Esophagus mucosa (tissue), 1 donor: ENCODE measurements at places on chromosomes 12 and 14.

DNA sequence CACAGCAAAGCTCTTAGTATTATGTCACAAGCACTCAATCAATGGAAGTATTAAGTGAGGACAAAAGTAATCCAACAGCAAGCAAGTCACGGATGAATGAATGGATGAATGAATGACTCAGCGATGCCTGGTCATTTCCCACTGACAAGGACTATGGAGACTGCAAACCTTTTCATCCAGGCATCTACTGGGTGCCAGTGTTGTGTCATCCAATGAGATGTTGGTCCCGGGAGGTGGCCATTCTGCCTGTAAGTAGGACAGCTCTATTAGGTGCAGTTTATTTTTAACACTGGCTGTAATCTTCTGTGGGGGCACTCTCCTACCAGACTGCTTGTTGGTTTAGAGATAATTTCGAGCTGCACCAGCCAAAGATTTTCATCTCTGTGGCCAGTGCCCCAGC lies 39.4 kb downstream of the STAB2 start:
- peak; percentile 85 for ATAC-seq

- ATAC-seq, result no peak
Measured at GRCh38 chr12:64457032-64457431, 5.1 kb downstream of the TBK1 start.

DNA sequence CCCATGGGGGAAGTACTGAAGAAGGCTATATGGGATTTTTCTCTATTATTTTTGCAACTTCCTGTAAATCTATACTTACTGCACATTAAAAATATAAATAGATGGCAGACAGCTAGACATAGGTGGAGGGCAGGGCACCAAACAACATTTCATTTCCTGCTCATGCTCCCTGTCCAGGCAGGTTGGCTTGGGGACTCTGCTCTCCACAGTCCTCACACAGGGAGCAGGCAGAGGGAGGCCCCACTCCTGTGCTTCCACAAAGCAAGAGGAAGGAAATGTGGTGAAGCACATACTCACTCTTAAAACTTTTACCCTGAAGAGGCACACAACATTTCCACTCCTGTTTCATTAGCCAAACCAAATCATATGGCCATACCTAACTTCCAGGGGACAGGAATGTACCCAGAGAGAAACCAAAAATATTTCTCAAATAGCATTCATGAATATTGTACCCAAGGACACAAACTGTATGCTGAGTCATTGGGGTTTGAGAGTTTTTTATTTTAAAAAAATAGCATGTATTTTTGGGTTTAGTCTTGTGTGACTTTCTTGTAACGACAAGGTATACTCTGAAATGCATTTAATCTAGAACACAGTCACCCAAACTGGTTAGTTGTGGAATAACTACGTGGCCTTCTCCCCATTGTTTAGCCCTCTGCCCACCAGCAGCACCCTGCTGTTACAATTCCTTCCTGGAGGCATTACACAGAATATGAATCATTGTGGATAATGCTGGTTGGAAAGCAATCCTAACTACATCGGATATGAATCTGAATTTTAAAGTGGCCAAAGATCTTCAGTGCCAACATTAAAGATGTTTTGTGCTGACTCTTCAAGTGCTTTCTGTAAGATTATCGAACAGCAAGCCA lies 40.9 kb downstream of the RTN1 start:
- ATAC-seq, result no peak

DNA sequence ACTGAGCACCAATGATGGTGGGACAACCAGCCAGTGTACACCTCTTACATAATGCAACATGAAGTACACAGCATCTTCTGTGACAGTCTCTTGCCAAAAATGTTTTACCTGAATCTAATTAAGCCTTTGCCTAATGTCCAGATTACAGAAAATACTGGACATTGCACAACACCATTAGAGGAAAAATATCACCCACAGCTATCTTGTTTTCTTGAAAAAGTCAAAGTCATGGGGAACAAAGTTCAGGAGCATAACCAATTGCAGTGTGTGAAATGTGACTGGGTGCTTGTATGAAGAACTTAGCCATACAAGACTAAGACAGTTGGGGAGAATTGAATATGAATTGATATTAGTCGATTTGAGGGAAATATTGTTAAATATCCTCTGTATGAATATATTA lies 12.1 kb upstream of the ANO6 start:
- ATAC-seq, result no peak

DNA sequence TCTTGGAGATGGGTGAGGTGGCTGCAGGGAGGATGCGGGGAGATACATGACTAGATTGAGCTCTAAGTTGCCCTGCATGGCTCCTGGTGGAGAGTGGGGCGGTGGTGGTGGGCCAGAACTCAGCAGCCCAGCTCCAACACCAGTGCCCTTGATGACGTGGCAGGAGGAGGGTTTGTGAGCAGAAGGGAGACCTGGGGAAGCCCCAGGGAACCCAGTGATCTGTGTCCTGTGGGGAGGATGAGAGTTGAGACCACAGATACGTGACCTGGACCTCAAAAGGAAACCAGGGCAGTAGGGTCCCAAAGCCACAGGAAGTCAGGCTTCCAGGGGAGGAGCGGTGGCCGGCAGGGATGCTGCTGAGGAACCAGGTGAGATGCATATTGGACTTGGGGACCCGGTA lies 989.1 kb upstream of the TMEM132C start:
- ATAC-seq, result no peak

DNA sequence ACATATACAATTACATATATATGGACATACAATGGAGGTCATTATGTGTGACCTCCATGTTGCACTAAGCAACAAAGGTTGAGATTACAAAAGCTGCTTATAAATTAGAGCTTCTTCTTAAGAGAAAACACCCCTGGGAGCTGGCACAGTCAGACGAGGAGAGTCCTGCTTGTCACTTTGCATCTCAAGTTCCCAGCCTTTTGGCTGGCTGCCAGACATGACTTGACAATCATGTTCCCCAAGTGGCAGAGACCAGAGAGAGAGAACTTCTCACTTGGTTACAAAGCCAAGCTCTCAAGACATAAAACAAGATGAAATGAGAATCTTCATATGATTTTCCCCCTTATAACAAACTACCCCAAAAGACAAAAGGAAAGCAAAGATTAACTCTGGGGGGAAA lies 8.5 kb upstream of the SYNJ2BP start:
- ATAC-seq, result no peak

GRCh38 chr12:62214846-62215245 lies 45.4 kb upstream of the USP15 start:
- ATAC-seq, result no peak

DNA sequence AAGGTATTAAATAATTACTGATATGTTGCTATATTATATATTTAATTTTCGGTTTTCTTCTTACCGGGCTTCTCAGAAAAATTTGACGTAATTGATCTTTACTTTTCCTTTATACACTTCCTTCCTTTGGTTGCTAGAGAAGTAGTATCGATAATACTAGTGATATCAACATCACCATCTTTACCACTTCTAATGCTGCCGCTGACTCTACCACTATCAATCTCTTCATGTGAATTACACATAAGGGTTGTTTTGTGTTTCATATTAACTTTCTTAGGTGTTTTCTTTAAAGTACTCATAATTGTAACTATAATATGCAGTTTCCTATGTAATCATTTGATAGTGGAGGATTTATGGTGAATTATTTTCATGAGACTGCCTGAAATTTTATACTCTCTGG lies 30.9 kb upstream of the KLRF1 start:
- ATAC-seq, result no peak

GRCh38 chr12:1776170-1776921 lies 44.0 kb upstream of the LRTM2 start:
- ATAC-seq, result peak; percentile 82

DNA sequence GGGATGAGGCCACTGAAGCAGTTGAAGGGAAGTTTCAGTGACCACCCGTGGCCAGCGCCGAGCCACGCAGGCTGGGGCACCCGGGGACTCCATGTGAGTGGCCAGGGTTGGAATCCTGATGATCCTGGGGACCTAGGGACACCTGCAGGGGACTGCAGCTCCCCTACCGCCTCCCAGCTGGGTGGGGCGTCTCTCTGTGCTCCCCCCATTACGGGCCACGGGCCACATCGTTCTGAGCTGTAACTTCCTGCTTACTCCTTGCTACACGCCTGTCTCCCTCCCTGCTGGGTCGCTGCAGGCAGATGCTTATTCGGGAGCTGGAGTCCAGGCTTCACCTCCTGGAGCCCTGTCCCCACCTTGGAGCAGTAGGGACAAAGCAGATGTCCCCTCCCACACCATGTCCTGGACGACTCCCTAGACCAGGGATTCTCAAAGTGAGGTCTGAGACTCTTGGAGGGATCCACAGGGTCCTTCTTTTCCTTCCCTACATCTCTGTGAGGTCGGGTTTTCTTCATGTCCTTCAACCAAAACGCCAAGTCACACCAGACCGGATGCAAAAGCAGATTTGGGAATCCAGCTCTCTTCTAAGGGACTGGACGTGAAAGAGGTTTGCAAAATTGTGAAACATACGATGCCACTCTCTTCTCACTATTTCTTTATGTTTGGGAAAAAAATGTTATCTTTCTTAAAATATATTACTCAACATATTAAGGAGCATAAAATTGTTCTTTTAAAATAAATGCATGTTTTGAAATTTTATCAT lies 85.9 kb upstream of the NCOR2 start:
- ATAC-seq, result no peak

- ATAC-seq, result peak; percentile 94
Measured at GRCh38 chr14:96246539-96246847, 9.5 kb upstream of the BDKRB1 start.

- no peak for ATAC-seq
Measured at GRCh38 chr14:68554231-68554630, 238.6 kb downstream of the ZFP36L1 start.

- ATAC-seq, result no peak
Measured at GRCh38 chr12:5723711-5724252, 221.3 kb downstream of the ANO2 start.

DNA sequence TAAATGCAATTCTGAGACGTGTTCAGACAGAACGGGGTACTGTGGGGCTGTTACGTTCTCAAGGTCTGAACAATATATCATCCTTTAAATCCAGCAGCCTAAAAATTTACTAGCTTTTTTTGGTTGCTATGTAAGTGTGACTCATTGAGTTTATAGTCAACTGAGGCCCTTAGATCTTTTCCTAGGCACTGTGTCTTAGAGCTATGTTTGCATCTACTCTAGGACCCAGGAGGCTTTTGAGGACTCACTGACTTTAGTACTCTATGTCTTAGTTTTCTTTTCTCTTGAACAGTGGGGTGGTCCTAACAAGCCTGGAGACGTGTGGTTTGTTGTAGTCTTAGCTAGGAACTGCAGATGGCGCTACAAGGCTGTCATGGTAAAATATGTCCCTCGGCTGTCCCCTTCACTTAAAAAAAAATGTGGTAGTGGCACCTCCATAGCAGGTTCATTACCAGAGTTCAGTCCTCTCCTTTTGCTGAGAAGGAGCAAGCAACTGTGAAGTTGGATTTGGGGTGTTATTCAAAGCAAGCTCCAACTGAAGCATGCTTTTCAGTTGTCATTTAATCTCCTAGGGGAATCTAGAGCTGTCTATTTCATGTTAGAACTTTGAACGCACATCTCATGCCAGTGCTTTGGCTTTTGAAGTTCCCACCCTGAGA lies 8.7 kb upstream of the SPATS2 start:
- peak; percentile 67 for ATAC-seq

DNA sequence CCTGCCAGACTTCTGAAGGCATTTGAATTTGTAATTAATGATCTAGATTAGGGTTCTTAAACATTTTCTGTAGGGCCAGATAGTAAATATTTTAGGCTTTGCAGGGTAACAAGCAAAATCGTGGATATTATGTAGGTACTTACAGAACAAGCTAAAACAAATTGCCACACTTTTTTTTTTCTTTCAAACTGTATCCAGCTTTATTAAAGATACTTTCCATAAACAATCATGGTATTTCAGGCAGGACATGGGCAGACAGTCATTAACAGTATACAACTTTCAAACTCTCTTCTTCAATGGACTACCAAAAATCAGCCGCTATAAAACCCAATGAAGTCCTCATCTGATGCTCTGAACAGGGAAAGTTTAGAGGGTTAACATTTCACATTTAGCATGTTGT lies 9.6 kb downstream of the TRMT5 start:
- ATAC-seq, result no peak

DNA sequence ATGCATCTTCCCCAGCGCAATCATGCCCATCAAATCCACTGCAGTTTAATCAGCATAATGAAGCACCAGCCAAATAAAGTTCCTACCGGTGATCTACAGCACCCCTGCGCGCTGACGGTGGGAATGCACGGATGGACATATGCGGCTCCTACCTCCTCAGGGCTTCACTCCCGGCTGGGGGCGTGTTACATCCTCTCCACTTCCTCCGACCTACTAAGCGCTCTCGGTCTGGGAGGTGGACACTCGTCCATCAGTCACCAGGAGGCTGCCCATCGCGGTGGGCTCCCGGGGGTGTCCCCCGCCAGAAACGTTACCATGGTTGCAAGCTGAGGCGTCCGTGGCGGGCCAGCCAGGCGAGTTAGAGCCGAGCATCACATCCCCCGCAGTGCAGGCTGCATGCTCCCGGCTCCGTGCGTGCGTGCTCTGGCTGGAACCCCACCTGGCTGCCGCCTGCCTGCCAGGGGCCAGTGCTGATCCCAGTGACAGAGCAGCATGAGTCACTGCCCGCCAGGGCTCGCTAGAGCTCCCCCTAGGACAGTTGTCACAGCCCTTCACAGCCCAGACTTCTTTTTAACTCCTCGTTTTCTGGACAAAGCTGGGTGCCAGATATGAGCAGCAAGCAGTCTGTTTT lies 73.0 kb downstream of the CIT start:
- peak; percentile 95 for ATAC-seq

DNA sequence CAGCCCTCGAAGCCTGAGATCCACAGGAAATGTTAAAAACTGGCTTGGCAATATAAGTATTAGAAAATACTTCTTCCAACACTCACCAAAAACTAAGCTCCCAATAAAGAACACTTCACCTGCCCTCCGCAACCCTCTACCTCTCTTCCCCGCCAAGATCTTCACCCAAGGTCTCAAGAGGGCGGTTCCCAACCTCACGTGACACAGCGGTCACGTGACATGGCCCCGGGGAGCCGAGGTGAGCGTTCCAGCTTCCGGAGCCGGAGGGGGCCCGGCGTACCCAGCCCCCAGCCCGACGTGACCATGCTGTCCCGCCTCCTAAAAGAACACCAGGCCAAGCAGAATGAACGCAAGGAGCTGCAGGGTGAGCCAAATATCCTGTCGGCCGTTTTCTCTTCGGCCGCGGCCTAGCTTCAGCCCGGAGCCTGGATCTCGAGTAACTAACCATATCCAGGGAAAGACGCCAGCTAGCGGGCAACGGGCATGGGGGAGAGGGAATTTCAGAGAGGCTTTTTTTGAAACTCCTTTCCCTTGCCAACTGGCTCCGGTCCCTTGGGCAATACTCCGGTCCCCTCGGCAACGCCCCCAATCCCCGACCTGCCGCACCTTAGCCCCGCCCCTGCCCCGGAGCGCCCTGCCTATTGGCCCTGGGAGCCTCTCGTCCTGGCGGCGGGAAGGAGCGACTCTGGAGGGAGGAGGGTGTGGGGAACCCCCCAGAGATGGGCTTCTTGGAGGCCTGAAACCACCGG lies at the start of gene BLOC1S1:
Gene BLOC1S1 (plus strand): TSS at position 214 of the 749 bp plus-strand sequence. CDS start 6 bp downstream, at position 220.
- ATAC-seq, result peak; percentile 77

DNA sequence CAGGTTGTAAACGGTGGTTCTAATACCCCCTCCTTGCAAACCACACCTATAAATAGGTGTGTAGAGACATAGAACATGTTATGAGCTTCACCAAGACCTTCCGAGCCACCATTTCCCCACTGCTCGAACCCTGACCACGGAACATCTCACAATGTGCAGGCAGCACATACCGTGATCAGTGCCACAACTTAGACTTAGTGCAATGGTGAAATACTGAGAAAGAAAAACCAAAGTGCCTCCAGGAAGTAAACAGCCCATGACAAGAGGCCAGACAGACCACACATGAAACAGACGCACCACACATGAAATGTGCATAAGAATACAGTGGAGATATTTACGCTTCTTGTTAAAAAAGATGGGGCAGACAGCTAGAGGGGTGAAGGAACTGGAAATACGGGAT lies 166.9 kb upstream of the CCND2 start:
- ATAC-seq, result no peak

GRCh38 chr12:58087423-58088127 lies 146.2 kb downstream of the ATP23 start:
- ATAC-seq, result no peak
